ENCODE measurements at places on chromosomes 4 and X. TPM values are rescaled to one million over a fixed set of nuclear protein-coding genes. Genes with fewer than 3 reads are reported as not detected.

NHSL2 gene
- total RNA-seq: 0.77 TPM

PFKFB1 gene
- total RNA-seq: not detected

MTNR1A gene
- not detected for total RNA-seq

ANKRD17 gene
- 54.4 TPM for total RNA-seq

L1CAM gene
- 3.7 TPM for total RNA-seq

TGIF2LX gene
- not detected for total RNA-seq

SPOCK3 gene
- 2.0 TPM for total RNA-seq

PDCL2 gene
- total RNA-seq: not detected

CLDN22 gene
- total RNA-seq: not detected

SLC7A11 gene
- total RNA-seq: 32.0 TPM

AMBN gene
- not detected for total RNA-seq

POU3F4 gene
- not detected for total RNA-seq

SH3RF1 gene
- 58.1 TPM for total RNA-seq

GPR101 gene
- total RNA-seq: not detected

SMS gene
- total RNA-seq: 199 TPM

INTU gene
- 3.1 TPM for total RNA-seq

TMEM35A gene
- total RNA-seq: 5.1 TPM

TRIM75 gene
- total RNA-seq: not detected

TSPAN7 gene
- not detected for total RNA-seq

IBSP gene
- total RNA-seq: 0.19 TPM

RNF175 gene
- not detected for total RNA-seq

PPEF1 gene
- total RNA-seq: not detected

HHIP gene
- total RNA-seq: 69.6 TPM

TMEM31 gene
- total RNA-seq: not detected

GPR143 gene
- total RNA-seq: under 0.01 TPM

CYSLTR1 gene
- not detected for total RNA-seq

LEF1 gene
- 0.28 TPM for total RNA-seq

MAOA gene
- total RNA-seq: 11.0 TPM

CDKL5 gene
- total RNA-seq: 1.9 TPM

RASL11B gene
- total RNA-seq: 0.28 TPM

H2BW2 gene
- total RNA-seq: not detected

FAM47E gene
- 0.19 TPM for total RNA-seq

All from regular cardiac myocyte (primary cell).